ENCODE measurements at places on chromosomes 6 and 20.

DNA sequence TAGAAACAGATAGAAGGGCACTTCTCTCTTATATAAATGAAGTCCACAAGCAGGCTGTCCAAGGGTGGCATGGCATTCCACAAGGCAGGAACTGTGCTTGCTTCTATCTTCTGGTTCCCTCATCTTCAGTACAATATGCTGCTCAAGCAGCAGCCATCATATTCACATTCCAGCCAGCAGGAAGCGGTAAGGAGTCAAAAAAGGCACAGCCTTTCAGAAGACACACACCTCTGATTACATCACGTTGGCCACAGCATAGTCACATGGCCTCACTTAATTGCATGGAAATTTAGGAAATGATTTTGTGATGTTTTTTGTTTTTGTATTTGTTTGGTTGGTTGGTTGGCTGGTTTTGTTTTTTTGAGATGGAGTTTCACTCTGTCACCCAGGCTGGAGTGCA, 19.0 kb downstream of the REM1 start:
- DNase-seq = peak; percentile 48

DNA sequence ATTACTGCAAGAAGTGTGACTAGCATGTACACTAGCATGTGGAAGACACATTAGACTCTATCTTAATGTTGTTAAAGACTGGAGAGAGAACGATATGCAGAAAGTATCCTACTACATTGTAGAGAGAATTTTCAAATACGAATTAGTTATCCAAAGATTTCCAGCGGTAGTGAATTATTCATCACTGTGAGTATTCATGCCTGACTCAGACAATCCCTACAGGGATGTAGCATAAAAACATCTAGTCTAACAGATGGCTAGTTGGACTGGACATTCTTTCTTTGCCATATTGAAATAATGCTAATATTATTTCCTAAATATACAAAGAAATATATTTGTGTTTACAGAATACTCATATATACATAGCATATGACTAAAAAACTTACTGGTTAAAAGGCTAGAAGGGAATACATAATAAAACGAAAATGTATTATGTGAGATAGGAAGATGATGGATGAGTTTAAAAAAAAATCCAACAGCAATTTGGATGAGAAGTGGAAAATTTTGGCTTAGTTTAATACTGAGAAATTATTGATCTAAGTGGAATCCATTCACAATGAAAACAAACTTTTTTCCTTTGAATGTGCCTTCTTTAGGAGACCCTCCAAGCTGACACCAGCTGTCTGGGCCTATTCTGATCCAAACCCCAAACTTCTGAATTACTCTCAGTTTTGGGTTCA, 580.7 kb downstream of the RFPL4B start:
- DNase-seq = no peak

DNA sequence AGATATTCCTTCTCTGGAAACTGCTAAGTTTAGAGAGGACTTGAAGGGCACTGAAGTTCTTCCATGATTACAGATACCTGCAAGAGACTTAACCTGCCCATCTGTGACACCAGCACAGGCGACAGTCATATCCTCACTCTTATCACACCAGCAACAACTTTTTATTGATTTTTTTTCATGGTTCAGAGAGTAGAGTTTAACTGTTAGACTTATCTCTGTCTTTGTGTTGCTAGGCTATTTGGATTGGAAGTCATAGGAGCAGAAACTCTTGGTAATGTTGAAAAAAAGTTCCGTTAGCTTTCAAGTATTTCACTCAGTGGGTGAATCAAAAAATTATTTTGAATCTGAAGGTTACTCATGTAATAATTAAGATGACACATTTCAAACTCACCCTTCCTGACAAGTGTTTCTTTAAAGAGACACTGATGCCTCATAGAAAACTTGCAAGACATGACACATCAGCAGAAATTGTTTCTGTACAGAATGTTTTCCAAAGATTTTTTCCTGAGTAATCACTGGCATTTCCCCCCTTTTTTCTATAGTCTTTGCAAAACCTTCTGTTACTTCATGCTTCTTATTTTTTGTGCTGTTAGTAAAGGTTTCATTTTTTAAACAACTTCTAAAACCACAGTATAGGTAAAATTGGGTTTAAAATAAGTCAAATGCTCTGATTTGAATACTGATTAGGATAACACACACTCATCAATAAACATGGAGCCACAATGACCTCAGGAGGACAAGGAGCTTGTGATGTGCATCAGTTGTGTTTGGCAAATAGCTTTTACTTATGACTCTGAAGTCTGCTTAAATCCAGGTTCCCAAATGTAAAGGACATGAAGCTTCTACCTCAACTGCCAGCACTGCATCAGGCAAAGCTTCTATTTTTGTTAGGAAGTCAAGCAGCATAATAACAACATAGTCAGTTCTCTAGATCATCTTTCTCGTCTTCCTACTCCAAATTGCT, 252.9 kb upstream of the MAN1A1 start:
- DNase-seq = no peak

- DNase-seq = no peak
These were observed 3.7 kb upstream of the SIRPA start for GRCh38 chr20:1891263-1892118.

DNA sequence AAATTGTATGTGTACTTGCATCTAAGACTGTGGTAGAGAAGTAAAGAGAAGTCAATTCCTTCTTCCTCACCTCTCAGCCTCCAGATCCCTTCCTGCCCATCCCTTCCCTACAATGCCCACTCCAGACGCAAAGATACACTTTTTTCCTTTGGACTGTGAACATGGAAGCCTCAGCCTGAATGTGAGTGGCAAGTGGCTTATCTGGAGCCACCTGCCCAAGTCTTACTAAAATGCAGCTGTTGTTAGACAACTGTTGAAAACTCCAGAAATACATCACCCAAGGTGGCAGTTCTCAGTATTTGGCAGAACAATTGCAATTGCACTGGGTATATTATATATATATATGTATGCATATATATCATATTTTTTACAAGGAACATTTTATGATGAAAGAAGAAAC, 7.5 kb downstream of the VGLL2 start:
- DNase-seq = no peak

DNA sequence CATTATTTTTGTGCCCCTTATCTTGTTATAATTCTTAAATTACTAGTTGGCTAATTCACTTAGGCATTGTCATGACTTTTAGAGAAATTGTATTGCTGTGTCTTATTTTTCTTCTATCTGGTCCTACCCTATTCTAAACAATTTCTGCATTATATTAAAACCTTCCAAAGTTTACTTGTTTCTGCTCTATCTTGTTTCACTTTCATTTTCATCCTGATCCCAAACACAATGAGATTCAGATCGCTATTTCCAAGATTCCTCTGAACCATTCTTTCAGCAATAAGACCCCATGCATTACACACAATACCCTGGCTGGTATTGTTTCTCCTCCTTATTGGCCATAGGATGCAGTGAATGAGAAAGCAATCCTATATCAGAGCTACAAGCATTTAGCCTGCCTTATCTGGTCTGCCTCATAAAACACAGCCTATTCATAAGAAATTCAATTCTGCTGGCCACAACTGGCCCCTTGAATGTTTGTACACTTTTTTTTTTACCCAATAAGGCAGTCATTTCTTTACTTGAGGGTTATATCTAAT, 69.9 kb upstream of the POU3F2 start:
- DNase-seq = no peak

DNA sequence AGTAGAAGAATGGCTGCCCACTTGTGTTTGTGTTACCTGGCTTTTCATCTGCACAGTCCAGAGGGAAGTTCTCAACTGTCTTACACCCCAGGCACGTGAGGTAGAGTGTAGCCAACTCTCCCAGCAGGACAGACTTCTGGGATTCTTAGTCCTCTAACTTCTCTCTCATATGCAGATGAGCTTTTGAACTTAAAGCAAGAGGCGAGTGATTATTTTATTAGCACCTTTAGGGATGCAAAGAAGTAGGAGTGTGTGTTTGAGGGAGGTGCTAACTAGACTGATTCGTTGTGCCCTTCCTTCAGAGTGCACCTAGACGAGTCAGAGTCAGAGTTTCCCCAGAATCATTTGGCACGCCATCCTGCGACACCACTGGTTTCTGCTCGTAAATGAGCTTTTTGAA, 10.8 kb downstream of the CDYL start:
- no peak for DNase-seq

- no peak for DNase-seq
These were observed 67.7 kb upstream of the NOTCH4 start for GRCh38 chr6:32291543-32291942.

- DNase-seq = no peak
These were observed 59.4 kb downstream of the GFOD1 start for GRCh38 chr6:13427801-13428582.

- no peak for DNase-seq
These were observed 88.7 kb upstream of the PRDM1 start for GRCh38 chr6:105997482-105997881.
